ENCODE measurements at places on chromosomes 4 and X. TPM values are rescaled to one million over a fixed set of nuclear protein-coding genes. Genes with fewer than 3 reads are reported as not detected.

GEMIN8 gene
- 17.8 TPM for polyA plus RNA-seq

SATL1 gene
- polyA plus RNA-seq = not detected

CENPVL1 gene
- not detected for polyA plus RNA-seq

UGT2B10 gene
- polyA plus RNA-seq = not detected

LRIT3 gene
- 0.38 TPM for polyA plus RNA-seq

PLS3 gene
- polyA plus RNA-seq = 11.4 TPM

PPA2 gene
- polyA plus RNA-seq = 29.4 TPM

PCDH7 gene
- polyA plus RNA-seq = 0.52 TPM

SPATA18 gene
- 1.5 TPM for polyA plus RNA-seq

TLR6 gene
- polyA plus RNA-seq = 0.11 TPM

SAGE1 gene
- not detected for polyA plus RNA-seq

GPAT3 gene
- polyA plus RNA-seq = 0.99 TPM

ADGRG4 gene
- 0.02 TPM for polyA plus RNA-seq

HERC6 gene
- 6.2 TPM for polyA plus RNA-seq

CENPVL2 gene
- not detected for polyA plus RNA-seq

SMPX gene
- polyA plus RNA-seq = not detected

Measured in pancreas (tissue), 10 donors.